ENCODE measurements at places on chromosomes 6 and 20.

DNA sequence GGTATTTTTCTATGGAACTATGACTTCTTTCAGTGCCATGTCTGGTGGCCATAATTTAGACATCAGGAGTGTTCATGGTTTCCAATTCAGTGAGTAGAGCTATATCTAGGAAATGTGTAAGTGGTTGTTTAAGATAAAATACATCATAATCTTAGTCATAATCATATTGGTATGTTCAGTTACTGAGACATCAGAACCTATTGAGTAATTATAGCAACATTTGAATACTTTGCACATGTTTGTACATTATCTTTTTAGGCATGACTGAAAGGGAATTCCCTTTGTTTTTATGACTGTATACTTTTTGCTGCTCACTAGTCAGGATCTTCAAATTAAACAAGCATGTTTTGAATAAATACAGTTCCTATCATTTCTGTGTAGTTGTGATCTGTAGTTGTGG lies 64.0 kb downstream of the STXBP5 start:
- DNase-seq: no peak

DNA sequence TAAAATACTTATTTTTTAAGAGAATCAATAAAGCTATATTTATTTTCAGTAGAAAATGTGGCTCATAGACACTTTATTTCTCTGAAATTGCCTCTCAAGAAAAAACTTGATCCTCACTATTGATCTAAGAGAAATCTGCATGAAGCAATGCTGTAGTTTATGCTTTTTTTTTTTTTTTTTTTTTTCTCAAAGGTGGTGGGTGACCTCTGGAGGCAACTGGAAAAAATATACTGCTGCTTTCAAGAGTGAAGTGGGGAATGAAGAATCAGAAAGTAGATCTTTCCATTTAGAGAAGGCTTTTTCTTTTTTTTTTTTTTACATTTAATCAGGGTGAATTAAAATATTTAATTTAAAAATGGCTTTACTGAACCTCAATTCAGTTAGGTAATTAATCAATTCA lies 169.3 kb downstream of the SLC16A10 start:
- no peak for DNase-seq

GRCh38 chr6:23311211-23311610 lies 741.8 kb downstream of the HDGFL1 start:
- DNase-seq: no peak

- no peak for DNase-seq
These were observed 33.5 kb upstream of the CD93 start for GRCh38 chr20:23119456-23120216.

GRCh38 chr6:12645941-12646340 lies 70.6 kb upstream of the PHACTR1 start:
- no peak for DNase-seq

DNA sequence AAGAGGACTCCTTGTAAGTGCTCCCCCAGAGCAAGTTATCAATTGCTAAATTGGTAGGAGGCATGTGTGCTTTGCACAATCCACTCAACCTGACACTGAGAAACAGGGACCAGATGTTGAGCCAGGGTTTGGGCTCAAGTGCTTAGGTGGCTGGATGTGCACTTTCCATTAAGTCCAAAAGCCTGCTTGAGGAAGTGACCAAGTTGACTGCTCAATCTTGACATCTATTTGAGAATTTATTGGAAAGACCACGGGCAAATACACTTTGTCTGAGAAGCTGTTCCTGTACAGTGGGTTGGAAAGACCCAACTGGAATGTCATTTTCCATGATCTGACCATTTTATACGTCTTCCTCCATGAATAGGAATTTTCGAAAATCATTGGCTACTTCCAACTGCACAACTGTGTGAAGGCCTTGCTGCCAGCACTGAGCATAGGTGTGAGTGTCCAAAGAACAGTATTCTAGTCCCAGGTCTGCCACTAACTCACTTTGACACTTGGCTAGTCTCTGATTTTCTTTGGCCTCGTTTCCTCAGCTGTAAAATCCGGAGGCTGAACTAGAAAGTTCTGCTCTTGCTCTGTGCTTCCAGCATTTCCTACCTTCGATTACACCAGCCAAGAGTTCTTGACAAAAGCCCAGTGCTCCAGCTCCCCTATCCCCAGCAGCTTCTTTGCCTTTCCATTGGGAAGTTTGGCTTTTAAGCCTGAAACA lies 186.9 kb upstream of the ECI2 start:
- DNase-seq: no peak

DNA sequence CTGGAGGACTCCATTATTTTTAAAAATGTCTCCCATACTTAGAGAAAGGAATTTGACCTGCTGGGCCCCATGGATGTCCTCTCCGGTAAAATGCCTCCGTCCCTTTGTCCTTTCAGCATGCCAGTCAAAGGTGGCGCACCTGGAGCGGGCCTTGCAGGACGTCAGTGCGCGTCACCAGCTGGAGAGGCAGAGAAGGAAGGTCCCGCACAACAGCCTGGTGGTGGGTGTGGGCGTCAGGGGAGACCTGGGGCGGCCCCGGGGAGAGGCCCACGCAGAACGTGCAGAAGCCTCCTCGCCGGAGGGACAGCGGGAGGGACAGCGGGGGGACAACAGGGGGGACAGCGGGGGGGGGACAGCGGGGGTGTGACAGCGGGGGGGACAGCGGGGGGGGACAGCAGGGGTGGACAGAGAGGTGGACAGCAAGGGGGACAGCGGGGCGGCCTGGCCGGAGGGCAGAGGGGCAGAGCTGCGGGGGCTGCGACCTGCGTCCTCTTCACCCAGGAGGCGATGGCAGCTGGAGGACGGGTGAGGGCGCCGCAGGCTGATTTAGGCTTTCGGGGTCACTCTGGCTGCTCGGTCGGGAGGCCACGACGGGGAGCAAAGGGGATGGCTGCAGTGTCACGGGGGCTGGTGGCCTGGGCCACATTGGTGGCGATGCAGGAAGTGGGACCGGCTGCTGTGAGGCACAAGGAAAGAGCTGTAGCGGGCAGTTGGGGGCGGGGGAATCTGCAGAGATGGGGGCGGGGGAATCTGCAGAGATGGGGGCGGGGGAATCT lies 859 bp upstream of the KIF25 start:
- DNase-seq: no peak

Data from NCI-H510A (cell line).